Activated T-cell treated with anti-CD3 and anti-CD28 coated beads, Interleukin-2, amount 50 U/mL, for 72 hours (primary cell): ENCODE measurements at places on chromosomes 7 and 10.

GRCh38 chr7:114879554-114879953 lies 42.3 kb upstream of the MDFIC start:
- DNase-seq, result no peak

DNA sequence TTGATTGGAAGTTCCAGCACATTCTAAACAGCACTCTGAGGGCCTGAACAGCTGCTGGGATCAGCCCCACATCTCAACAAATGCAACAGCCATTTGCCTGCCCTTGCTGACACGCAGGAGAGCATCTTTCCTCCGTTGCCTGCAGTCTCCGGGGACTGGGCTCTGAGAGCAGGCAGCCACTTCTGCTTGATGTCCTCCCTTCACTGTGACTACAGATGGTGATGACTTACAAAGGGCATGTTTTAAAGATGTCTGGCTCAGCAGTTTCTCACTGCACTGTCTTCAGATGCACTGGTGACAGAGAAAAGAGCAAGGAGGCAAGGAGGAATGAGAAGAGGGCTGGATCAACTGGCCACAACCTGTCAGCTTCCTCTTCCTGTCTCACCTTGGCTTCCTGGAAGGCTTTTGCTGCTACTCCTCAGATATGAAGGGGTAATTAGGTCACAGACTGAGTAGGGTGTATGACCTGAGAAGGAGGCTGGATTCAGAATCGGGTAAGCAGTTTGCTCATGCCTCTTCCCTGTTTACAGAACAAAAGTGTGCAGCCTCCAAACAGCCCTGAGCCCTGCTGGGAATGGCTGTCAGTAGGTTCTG lies 143.5 kb upstream of the GHITM start:
- DNase-seq, result no peak

DNA sequence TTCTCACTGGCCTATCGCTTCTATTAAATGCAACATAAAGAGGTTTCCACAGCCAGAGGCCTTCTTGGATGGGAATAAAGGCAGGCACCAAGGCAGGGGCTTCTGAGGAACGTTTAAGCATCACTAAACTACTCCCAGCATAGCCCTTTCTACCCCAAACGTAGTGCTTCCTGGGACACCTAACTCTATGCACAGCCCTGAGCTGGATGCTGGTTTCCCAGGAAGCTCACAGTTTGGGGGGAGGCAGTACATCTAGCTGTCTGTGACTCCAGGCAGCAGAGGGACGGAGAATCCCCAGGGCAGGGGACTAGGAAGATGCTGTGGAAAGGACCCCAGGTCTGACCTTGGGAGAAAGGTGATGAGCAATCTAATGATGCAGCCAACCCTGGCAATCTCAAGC lies 192.8 kb upstream of the ZMIZ1 start:
- no peak for DNase-seq

DNA sequence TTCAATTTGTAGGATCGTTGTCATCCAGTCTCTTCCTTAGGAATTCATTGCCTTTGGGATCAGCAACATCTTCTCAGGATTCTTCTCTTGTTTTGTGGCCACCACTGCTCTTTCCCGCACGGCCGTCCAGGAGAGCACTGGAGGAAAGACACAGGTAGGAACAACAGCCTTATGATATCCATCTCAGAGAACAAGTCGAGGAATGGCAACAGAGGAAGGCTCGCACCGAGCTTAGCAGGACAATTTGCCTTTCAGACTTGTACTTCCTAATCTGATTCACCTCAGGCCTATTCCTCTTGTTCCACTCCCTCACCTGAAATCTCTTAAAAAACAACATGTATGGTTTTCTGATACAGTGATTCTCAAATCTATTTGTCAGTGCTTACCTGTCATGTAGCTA lies 29.5 kb downstream of the SLC26A4 start:
- DNase-seq, result no peak

DNA sequence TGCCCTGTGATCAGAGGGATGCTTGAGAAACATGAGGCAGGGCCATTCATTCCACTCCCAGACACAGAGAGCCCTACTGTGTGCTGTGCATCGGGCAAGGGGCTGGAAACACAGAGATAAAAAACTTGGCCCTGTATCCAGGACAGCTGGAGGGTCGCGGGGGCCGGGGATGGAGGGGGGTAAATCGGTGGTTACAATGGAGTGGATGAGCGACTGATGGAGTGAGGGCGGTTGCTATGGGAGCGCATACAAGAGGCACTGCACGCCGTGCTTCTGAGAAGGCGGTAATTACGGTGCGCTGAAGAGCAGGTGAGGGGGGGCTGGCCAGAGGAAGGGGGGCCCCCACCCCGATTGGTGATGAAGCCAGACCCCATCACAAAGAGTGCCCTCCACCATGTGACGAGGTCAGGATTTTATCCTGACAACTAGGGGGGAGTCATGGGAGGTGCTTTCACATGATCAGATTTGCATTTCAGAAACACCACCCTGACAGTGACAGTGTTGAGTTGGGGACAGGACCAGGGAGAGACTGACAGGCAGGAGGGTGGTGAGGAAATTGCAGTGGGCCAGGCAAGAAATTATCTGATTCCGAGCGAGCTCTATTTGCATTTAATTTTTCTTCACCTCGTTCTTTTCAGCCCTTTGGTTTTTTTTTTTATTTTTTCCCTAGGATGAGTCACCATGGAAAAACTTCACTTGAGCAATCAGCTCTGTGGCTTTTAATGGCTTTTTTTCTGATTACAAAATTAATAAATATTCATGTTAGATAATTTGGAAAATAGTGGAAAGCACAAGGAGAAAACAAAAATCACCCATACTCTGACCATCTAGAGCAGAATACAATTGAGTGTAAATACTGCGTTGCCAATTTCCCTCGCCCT lies 7.8 kb downstream of the CPA5 start:
- no peak for DNase-seq

- DNase-seq, result no peak
Measured at GRCh38 chr10:25978771-25979170, 44.7 kb downstream of the MYO3A start.

DNA sequence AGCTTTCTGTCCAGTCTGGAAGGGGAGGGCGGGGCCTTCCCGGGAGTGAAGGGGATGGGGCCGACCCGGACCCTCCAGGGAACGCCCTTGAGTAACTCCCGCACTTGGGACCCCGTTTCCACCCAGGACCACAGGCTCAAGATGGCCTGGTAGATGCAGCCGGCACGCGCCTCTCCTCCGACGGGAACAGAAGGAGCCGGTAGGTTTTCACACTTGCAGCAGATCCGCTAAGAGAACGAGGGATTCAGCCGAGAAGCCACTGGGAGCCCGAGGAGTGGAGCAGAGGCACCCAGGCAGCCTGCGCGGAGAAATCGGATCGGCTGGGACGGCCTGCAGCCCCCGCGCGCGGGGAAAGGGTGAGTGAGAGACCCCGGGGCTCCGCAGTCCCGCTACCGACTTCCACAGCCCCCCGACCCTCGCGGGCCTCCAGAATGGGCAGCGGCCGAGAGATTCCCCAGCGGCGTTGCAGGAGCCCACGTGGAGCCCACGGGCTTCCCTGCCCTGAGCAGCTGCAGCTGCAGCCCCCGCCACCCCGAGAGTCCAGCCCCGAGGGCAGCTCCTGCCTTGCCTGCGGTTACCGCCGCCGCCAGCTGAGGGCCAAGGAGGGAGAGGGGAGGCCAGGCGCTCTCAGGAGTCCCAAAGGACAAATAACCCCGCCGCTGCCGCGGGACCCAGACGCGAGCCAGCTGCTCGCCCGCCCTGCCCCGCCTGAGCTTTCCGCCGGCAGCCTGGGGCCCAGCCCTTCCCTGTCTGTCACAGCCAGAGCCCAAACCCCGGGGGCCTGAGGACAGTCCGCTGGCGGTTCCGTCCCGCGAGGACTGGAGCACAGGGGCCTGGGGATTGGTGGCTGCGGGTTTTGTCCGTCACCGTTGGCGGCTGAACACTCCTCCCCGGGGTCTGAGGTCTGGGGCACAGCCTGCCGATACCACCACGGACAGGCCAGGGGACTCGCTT lies 21.8 kb downstream of the IFT22 start:
- no peak for DNase-seq
